ENCODE measurements at places on chromosomes 1 and 21.

- no peak for DNase-seq
These were observed 1.1 kb upstream of the SYNC start for GRCh38 chr1:32703479-32704291.

- DNase-seq, result no peak
These were observed 1.7 kb downstream of the SSX2IP start for GRCh38 chr1:84688463-84689061.

GRCh38 chr1:13786541-13786940 lies 86.6 kb downstream of the PRDM2 start:
- DNase-seq, result no peak

DNA sequence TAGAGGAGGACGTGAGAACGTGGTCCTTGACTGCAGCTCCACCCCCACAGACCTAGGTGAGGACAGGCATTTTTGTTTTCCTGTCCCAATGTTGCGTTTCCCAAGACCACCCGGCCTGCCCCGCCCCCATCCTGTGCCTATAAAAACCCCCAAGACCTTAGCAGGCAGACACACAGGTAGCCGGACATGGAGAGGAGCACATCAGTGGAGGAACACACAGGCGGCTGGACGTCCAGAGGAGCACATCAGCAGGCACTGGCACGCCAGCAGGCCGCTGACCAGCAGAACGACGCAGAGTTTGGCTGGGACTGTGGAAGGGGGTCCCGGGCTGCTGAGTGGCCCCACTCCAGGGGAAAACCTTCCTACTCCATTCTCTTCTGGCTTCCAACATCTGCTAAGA lies 12.7 kb upstream of the HMGCL start:
- DNase-seq, result no peak

- no peak for DNase-seq
These were observed 8.0 kb upstream of the ELAPOR1 start for GRCh38 chr1:109105881-109106280.

DNA sequence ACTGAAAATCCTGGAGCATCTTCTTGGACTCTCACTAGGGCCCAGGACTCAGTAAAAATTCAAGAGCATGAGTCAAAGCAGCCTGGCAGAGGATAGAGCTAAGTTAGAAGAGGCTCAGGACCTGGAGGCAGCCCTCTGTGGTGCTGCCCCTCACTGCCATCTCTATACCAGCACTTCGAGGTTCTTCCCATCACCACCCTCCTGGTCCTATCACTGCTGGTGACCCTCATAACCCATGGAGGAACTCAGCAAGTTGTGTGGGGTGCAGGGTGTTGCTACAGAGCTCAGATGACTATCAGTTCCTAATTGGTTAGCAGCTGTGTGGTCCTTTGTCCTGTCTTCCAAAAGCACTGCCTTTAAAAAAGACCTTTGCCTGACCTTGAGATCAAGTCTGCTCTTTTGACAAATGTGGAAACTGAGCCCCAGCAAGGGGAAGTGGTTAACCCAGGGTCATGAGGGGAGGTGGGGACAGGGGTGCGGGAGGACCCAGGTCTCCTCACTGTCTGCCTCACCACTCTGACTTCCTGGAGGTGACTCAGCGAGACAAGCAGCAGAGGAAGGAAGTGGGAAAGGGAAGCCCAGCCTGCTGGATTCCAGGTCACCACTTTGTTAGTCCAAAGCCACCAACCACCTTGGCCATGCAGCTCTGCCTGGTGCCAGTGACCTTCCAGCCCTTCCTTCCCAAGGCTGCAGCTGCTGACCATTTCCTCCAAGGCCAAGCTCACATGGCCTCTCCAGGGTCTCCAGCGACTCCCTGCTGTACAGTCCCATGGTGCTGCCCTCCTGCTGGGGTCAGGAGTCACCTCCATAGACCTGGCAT lies 199.4 kb upstream of the EDN2 start:
- no peak for DNase-seq

GRCh38 chr1:115867216-115867615 lies 26.3 kb upstream of the NHLH2 start:
- DNase-seq, result no peak
